ENCODE measurements at places on chromosomes 12 and 14.

DNA sequence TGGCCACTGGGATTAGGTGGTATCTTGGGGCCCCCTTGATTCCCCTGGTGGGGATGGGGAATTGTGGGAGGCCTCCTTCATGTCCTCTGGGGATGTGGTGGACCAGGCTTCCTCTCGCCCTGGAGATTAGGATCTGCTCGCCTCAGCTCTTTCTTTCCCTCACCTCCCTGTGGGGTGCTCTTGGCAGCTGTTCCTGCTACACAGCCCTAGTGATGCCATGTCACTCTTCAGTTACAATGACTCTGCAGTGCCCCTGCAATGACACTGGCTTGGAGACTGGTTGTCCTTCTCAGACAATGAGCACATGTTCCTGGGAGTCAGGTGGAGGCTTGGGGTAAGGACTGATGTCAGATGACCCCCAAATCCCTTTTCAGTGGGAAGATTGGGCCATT lies 83.9 kb downstream of the ADCK1 start:
- H3K4me3 ChIP-seq = no peak overlapping the region
- H3K4me1 ChIP-seq = no peaks in the 10 kb centered on the region
- peak; percentile 32 for DNase-seq
- H3K27me3 ChIP-seq = no peaks in the 10 kb centered on the region
- H3K36me3 ChIP-seq = peaks cover 21% of the 10 kb centered on the region

- no peaks in the 10 kb centered on the region for H3K36me3 ChIP-seq
- H3K4me1 ChIP-seq = no peaks in the 10 kb centered on the region
- H3K27ac ChIP-seq = no peak within 1 kb of the TSS
- no peak for DNase-seq
Measured at GRCh38 chr12:108129017-108129812, at the start of gene WSCD2. Gene WSCD2, plus strand, starts transcription at chr12:108129288. Its CDS starts 66,545 bp downstream, at chr12:108195833.

- no peak overlapping the region for H3K4me3 ChIP-seq
- peak; percentile 69 for DNase-seq
- H3K36me3 ChIP-seq = no peaks in the 10 kb centered on the region
- peaks cover 7% of the 10 kb centered on the region for H3K27me3 ChIP-seq
- H3K4me1 ChIP-seq = peaks cover 19% of the 10 kb centered on the region
Measured at GRCh38 chr12:47742253-47742825, 16.3 kb downstream of the RAPGEF3 start.

- H3K36me3 ChIP-seq = no peaks in the 10 kb centered on the region
- peak overlapping the region; percentile 27 for H3K4me3 ChIP-seq
- peaks cover 36% of the 10 kb centered on the region for H3K27me3 ChIP-seq
- DNase-seq = peak; percentile 64
- H3K27ac ChIP-seq = no peak overlapping the region
- H3K4me1 ChIP-seq = peaks cover 20% of the 10 kb centered on the region
Measured at GRCh38 chr12:70366581-70367257, 629 bp downstream of the KCNMB4 start.

GRCh38 chr12:132423251-132423819 lies 66.6 kb upstream of the FBRSL1 start:
- no peak overlapping the region for H3K4me3 ChIP-seq
- H3K36me3 ChIP-seq = no peaks in the 10 kb centered on the region
- no peak overlapping the region for H3K27ac ChIP-seq
- H3K4me1 ChIP-seq = no peaks in the 10 kb centered on the region
- DNase-seq = peak; percentile 40

GRCh38 chr12:68406134-68406576 lies 74.0 kb upstream of the MDM1 start:
- no peaks in the 10 kb centered on the region for H3K4me1 ChIP-seq
- H3K27ac ChIP-seq = no peak overlapping the region
- no peaks in the 10 kb centered on the region for H3K27me3 ChIP-seq
- H3K36me3 ChIP-seq = no peaks in the 10 kb centered on the region
- no peak for DNase-seq

- no peak overlapping the region for H3K4me3 ChIP-seq
- H3K36me3 ChIP-seq = no peaks in the 10 kb centered on the region
- H3K27me3 ChIP-seq = peaks cover 17% of the 10 kb centered on the region
- no peak for DNase-seq
- no peaks in the 10 kb centered on the region for H3K4me1 ChIP-seq
- H3K27ac ChIP-seq = no peak overlapping the region
Measured at GRCh38 chr14:60710494-60710893, 13.7 kb downstream of the SIX4 start.

DNA sequence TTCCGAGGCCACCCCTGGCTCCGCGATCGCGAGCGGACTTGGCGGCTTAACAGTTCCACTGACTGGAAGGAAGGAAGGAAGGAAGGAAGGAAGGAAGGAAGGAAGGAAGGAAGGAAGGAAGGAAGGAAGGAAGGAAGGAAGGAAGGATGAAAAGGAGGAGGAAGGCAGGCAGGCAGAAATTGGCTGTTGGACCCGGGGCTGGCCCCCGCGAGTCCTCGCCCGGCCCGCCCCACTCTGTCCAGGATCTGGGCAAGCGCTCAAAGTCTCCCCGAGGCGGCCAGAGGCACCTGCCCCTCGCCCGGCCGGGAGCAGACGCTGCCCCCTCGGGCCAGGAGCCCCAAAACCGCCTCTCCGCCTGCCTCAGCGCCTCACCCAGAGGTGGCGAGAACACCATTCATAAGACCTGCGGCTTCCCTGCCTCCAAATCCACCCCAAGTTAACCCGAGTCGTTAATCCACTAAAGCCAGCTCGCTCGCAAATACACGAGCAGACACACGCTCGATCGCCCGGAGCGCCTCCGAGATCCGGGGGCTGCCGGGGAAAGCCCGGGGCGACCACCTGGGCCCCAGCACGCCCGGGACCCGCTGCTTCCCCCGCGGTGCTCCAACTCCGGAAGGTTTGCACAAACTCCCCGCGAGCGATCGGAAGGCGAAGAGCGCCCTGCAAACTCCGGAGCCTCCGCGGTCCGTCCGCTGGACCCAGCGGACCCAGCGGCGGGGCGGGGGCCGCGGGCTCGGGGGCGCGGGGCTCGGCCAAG lies 844 bp downstream of the DPF3 start:
- peak overlapping the region; percentile 98 for H3K4me3 ChIP-seq
- H3K36me3 ChIP-seq = no peaks in the 10 kb centered on the region
- H3K4me1 ChIP-seq = peaks cover 24% of the 10 kb centered on the region
- DNase-seq = peak; percentile 49
- H3K27ac ChIP-seq = no peak overlapping the region
